ENCODE measurements at places on chromosomes 11 and 22. TPM values are rescaled to one million over a fixed set of nuclear protein-coding genes. Genes with fewer than 3 reads are reported as not detected.

DNA sequence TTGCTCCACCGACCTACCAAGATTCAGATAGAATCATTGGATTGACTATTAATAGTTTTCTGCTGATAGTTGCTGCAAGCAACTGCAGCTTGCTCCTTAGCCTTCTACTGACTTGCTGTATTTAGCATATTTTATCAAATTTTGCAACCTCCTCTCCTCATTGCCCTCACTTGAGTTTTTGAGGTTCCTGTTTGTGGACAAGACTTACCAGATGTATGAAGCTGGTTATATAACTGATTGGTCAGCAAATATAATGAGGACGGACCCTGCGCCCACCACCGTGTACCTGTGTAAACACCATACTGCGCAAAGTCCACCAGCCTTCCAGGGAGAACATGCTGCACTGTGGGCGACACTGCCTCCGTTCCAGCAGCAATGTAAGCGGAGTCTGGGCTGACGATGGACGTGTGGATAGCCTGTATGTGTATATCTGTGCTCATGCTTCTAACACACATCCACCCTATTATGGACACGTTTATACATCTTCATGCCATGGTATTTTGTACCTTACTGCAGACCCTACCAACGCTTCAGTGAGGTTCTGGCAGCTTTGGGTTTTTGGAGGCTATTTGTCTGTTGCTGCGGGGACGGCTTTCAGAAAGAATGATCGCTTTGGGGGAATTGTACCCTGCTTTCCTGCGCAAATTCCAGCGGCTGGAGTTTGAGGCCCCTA lies 1.5 kb upstream of the USP18 start:
- no peak for DNase-seq

DNA sequence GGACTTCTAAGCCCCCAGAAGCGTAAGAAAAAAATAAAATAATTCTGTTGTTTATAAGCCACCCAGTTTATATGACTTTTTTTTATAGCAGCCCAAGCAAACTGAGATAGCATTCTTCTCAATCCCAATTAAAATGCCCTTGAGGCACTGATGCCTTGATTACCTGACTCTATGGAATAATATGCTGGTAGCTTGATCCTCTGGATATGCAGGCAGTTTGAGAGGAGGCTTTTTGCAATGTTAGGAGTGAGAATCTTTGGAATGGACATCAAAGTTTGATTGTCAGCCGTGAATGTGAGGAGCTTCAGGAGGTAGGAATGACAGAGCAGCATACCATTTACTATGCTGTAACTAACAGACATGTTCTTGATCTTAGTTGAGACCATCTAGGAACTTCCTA lies 275.6 kb downstream of the AASDHPPT start:
- DNase-seq: no peak

DNA sequence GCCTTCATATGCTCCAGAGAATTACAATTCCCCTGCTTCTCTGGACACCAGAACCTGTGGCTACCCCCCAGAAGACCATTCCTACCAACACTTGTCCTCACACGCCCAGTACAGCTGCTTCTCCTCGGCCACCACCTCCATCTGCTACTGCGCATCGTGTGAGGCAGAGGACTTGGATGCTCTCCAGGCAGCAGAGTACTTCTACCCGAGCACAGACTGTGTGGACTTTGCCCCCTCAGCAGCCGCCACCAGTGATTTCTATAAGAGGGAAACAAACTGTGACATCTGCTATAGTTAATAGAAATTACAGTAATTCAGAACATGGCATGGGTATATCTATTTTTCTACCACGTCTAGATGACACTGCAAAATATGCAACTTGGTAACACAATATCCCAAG lies 9.8 kb downstream of the POU2AF3 start:
- no peak for DNase-seq

- DNase-seq: no peak
Observed at GRCh38 chr22:23789638-23790037, 2.9 kb downstream of the SMARCB1 start.

DNA sequence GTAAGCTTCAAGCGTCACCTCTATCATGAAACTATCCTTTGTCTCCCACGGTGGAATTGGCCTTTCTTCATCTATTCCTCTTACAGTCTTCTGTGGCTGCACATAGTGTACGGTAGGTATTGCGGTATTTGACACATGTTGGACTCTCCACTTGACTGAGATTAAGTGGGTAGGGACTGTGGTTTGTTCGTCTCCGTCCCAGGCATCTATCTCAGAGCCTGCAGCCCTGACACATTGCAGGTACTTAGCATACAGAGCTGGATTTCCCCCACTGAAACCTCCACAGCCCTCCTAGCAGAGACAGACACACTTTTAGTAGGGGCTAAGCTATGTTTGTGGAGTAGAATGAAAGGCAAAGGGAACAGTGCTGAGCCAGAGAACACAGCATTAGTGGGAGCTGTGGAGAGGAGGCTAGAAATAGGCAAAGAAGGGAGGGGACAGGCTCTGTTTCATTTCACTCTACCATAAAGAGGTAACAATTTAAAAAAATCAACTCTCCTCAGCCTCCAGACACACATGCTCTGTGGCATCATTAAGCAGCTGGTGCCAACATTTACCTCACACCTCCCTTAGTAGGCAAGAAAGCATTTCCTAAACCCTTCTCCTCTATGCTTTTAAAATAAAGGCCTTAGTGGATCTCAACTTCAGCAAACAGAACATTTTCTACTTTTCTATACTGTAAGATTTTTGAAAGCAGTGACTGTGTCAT lies 277.5 kb downstream of the KIRREL3 start:
- DNase-seq: no peak

DNA sequence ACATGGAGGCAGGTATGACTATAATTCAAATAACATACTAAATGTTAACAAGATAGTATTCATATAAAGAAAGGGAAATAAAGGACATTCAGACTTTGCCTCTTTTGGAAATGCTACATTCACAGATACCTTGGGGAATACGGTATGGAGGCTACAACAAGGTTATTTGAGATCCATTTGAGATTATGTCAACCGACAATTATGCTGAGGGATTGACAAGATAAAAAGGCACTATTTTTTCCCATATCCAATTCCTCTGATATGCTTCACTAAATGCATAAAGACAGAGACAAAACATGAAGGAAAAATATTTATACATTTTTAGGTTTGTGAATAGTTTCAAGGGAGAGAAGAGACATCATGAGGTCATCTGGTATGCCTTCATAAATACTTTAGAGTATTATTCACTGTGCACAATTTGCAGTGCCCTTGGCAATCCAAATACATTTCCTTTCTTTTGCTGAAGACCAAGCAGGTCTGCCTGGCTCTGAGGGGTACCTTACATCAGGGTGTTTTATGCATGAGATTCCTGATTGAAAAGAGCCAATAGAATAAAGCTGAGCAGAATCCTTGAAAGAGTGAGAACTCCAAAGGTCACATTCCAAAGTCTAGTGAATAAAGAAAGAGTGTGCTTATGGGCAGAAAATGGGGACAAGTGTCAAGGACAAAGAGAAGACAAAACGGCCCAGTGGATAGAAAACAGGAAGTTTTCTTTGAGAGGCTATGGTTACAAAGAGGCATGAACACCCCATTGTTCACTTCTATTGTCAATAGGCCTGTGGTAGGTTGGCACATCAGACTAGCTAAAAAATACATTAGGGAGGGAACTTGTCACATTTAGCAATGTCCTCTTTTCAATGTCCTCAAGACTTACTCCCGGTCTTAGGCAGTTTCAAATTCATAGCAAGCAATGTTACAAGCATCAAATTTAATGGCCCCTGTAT lies 455.8 kb downstream of the LRRC4C start:
- DNase-seq: no peak

DNA sequence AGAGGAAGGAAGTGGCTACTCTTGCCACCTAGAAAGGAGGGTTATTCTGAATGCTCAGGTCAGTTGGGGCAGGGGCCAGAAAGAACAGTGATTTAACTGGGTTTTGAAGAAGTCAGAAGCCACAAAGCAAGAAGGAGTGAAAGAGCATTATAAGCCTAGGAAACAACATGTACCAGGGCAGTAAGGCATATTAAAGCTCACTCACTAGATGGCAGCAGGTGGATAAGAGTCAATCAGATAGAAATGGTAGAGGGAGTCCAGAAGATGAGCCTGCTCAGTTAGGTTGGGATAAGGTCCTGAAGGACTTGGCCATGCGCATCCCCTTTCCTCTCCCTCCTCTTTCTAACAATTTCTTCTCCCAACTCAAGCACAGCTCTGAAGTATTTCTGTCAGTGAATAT lies 22.0 kb upstream of the PATE1 start:
- DNase-seq: no peak

DNA sequence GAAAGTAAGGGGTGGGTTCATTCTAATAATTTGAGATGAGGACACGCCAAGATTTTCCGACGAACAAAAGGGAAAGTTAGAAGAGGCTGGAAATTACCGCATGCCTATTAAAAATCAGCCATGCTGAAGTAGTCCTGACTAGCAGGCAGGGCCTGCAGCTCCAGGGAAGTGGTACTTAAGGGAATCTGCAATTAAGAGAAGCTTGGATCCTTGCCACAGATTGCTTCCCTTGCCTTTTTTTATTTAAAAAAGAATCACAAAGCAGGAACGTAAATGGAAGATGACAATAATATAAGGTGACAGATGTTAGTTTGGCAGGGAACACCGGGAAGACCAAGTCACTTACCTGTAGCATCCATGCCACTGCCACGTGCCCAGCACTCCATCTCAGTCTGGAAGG lies 359.3 kb downstream of the CADM1 start:
- DNase-seq: no peak

DNA sequence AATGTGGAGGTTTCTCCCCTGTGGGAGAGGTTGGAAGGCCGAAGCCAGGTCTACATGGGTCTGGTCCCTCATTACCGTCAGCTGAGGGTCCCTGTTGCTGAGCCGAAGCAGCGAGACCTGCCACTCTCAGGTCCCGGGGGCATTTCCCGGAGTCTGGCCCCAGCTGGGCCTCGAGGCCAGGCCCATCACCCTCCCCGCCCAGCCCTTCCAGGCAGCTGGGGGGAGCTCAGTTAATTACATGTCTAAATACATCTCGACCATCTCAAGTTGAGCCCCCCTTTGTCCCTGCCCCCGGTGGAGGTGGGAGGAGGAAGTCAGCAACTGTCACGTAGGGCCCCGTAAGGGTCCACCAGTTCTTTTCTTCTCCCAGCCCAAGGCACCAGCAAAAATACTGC lies 3.6 kb downstream of the CDKN1C start:
- no peak for DNase-seq

DNA sequence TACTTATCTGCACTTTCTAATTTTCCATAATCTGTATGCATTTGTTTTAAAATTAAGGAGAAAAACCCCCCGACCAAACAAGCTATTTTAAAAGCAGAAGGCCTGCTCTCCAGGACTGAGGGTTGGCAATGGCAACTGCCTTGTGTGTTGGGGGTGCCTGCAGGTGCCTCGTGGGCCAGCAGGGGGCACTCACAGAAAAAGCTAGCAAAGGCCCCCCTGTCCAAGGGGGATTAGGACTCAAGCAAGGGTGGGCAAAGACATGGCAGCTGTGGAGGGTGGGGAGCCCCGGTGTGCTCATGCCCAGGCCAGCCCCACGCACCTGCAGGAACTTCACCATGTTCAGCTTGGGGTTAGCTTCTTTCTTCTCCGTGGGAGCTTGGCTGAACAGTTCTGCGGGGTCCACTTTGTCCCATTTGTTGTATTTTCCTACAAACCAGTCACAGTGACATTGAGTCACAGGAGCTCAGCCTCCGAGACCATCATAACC lies 10.3 kb downstream of the TOP3B start:
- DNase-seq: no peak

DNA sequence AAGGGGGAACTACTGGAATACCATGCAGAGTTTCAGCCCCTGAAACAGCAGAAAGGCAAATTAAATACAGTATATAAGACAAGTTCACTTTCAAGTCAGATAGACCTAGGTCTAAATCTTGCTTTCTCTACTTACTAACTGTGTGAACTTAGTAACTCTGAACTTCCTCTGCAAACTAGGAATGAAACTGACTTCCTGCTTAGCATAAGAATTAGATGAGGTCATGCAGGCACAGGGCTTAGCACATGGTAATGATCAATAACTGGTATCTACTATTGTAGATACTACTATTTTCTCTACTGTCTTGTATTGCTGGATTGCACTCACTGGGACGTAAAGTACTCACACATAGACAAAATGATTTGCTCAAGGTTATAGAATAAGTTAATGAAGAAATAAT lies 51.5 kb upstream of the MTNR1B start:
- no peak for DNase-seq

- DNase-seq: no peak
Observed at GRCh38 chr22:48180631-48181030, 1418.2 kb downstream of the TBC1D22A start.

OR10A2 gene
- total RNA-seq: not detected

CCDC88B gene
- 7.7 TPM for total RNA-seq

NXF1 gene
- total RNA-seq: 40.1 TPM

CRYBB3 gene
- not detected for total RNA-seq

CHRM1 gene
- total RNA-seq: not detected

C22orf23 gene
- 0.30 TPM for total RNA-seq
